Frontal cortex (tissue), 4 donors: ENCODE measurements at places on chromosomes 4 and X.

- no peak for DNase-seq
These were observed 33.1 kb downstream of the SLC10A7 start for GRCh38 chr4:146488495-146489174.

DNA sequence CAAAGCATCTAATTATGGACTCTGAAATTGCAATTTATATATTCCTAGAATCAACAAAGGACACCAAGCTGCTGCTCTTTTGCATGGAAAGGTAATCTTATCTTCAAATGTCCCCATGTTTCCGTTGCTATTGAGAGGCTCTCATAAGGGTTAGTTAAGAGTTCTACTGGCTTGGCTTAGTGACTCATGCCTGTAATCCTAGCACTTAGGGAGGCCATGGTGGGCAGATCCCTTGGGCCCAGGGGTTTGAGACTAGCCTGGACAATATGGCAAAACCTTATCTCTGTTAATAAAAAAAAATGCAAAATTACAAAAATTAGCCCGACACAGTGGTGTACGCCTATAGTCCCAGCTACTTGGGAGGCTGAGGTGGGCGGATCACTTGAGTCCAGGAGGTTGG, 93.4 kb upstream of the RAPGEF2 start:
- DNase-seq: no peak

GRCh38 chr4:7206385-7206784, 14.0 kb downstream of the SORCS2 start:
- DNase-seq: no peak

GRCh38 chr4:121794505-121795188, 6.5 kb upstream of the EXOSC9 start:
- no peak for DNase-seq

DNA sequence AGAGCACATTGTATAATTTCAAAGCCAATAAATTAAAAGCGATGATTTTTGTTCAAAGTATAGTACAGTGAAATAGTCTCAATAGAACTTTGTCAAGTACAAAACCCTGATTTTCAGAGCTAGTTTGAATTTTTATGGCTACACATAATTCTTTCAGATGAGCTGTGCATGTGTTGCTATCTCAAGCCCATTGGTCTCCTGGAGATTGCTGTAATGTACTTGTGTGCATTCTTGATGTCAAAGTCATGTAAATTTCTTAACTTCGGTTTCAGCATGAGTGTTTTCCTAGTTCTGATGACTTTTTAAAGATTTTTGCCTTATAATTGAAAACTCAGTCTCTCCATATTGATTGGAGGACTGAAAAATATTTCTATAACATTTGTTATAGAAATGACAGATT, 200.8 kb downstream of the CEP135 start:
- DNase-seq: no peak
